PC-9 (cell line): ENCODE measurements at places on chromosomes 4 and X. TPM values are rescaled to one million over a fixed set of nuclear protein-coding genes. Genes with fewer than 3 reads are reported as not detected.

GRCh38 chrX:110964786-110965185, 131.2 kb upstream of the PAK3 start:
- no peaks in the 10 kb centered on the region for H3K36me3 ChIP-seq
- DNase-seq = no peak
- no peaks in the 10 kb centered on the region; the same call in 1 of the 2 replicates for H3K27me3 ChIP-seq
- no peak overlapping the region for H3K27ac ChIP-seq
- no peak overlapping the region for H3K4me3 ChIP-seq

- DNase-seq = no peak
- H3K27ac ChIP-seq = peak overlapping the region; percentile 59; the same call in 1 of the 2 replicates
Observed at GRCh38 chr4:70992391-70992881, 1.0 kb upstream of the DCK start.

DNA sequence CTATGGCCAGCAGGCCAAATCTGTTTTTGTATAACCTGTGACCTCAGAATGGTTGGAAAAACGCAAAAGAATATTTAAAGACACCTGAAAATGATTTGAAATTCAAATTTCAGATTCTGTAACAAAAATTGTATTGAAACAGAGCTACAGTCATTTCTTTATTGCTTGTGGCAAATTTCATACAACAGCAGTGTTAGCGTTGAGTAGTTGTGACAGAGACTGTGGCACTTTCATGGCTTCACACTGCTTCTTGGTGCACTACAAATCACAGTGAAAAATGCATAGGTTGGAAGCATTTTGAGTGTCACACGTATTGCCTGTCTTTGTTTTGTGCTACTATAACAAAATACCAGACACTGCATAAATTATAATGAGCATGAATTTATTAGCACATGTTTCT, 12.2 kb upstream of the PARM1 start:
- no peaks in the 10 kb centered on the region for H3K36me3 ChIP-seq
- H3K27ac ChIP-seq = no peak overlapping the region
- DNase-seq = no peak
- no peaks in the 10 kb centered on the region for H3K27me3 ChIP-seq
- H3K4me3 ChIP-seq = no peak overlapping the region

DNA sequence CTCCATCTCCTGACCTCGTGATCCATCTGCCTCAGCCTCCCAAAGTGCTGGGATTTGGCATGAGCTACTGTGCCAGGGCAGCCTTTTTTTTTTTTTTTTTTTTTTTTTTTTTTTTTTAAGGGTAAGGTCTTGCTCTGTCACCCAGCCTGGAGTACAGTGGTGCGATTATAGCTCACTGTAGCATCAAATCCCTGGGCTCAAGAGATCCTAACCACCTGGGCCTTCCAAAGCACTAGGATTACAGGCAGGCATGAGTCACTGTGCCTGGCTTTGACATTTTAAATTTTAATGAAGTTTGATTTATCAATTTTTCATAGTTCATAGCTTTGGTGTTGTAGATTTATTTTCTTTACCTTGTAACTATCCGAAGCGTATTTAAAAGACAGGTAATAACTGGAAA, 17.8 kb upstream of the OCIAD2 start:
- no peaks in the 10 kb centered on the region for H3K4me1 ChIP-seq
- H3K27ac ChIP-seq = no peak overlapping the region
- no peaks in the 10 kb centered on the region for H3K36me3 ChIP-seq
- DNase-seq = no peak
- H3K4me3 ChIP-seq = no peak overlapping the region

GRCh38 chr4:23874536-23874901, 15.3 kb downstream of the PPARGC1A start:
- peaks cover 41% of the 10 kb centered on the region for H3K27me3 ChIP-seq
- H3K4me3 ChIP-seq = no peak overlapping the region
- no peaks in the 10 kb centered on the region for H3K36me3 ChIP-seq
- no peaks in the 10 kb centered on the region for H3K4me1 ChIP-seq

- H3K4me3 ChIP-seq = no peak overlapping the region
- H3K27me3 ChIP-seq = peaks cover 71% of the 10 kb centered on the region
- no peak for DNase-seq
- no peaks in the 10 kb centered on the region for H3K36me3 ChIP-seq
Observed at GRCh38 chr4:1418494-1419285, 12.4 kb upstream of the NKX1-1 start.

DNA sequence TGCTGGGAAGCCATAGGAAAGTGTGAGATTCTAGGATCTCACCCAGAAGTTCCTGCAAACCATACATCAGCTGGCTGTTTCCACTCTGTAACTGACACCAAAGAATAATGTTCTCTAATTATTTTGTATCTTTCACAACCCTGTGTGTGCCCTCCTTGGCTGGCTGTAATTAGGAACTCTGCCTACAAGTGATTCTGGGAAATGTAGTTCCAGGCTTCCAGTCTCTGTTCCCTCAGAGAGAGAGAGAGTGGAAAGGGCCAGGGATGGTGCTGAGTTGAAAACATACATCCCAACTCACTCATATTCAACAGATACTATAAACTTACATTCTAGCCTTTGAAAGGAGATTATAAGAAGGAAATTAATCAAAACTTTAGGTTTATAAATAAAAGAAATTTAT, 57.5 kb upstream of the C1QTNF7 start:
- DNase-seq = no peak
- no peaks in the 10 kb centered on the region for H3K4me1 ChIP-seq
- H3K4me3 ChIP-seq = no peak overlapping the region
- H3K36me3 ChIP-seq = no peaks in the 10 kb centered on the region
- no peaks in the 10 kb centered on the region for H3K27me3 ChIP-seq

SSX4 gene
- total RNA-seq = not detected in 2 replicates

DNA sequence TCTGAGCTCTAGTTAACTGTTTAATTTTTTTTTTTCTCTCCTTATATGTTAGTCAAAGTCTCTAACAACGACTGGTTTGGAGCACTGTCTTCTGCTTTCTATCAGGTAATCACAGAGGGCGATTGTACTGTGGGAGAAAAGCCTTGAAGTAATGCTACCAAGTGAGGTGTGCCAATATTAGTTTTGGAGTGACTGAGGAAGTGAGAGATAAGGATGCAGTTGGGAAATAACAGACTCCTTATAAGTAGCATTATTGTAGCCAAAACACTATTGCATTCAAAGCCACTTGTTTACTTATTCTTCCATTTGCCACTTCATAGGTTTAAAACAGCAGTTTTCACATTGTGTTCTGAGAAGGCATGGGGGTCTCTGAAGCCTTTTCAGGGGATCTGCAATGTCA, 79.1 kb upstream of the SLC6A14 start:
- no peak overlapping the region for H3K27ac ChIP-seq
- no peak for DNase-seq
- H3K4me3 ChIP-seq = no peak overlapping the region
- H3K27me3 ChIP-seq = no peaks in the 10 kb centered on the region
- peaks cover 17% of the 10 kb centered on the region for H3K4me1 ChIP-seq

- no peaks in the 10 kb centered on the region for H3K27me3 ChIP-seq
- H3K4me1 ChIP-seq = peaks cover 17% of the 10 kb centered on the region
- no peak for DNase-seq
Observed at GRCh38 chrX:17459008-17459611, 84.1 kb downstream of the NHS start.

- no peaks in the 10 kb centered on the region for H3K4me1 ChIP-seq
- no peak overlapping the region for H3K4me3 ChIP-seq
- no peaks in the 10 kb centered on the region for H3K36me3 ChIP-seq
- H3K27me3 ChIP-seq = no peaks in the 10 kb centered on the region
- H3K27ac ChIP-seq = no peak overlapping the region
Observed at GRCh38 chrX:16524316-16524715, 125.6 kb upstream of the S100G start.

GRCh38 chr4:94127707-94128328, 79.8 kb upstream of the SMARCAD1 start:
- H3K27me3 ChIP-seq = no peaks in the 10 kb centered on the region
- H3K4me1 ChIP-seq = no peaks in the 10 kb centered on the region
- DNase-seq = no peak
- H3K27ac ChIP-seq = no peak overlapping the region

DNA sequence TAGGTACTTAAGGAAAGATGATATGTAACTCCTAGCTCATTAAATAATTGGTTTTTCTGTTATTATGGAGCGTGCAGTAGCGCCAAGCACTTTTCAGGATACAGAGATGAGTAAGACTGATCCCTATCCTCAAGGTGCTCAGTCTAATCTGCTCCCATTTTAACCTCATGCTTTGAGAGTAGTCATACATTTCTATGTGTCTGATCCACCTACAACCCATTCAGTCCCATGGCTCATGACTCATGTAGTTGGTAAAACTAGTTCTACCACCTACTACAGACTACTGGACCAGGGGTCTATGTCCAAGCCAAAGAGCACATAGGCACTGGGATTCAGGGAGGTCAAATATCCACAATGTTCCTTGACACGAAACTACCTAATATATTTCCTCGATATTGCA, 60.8 kb downstream of the TMEM154 start:
- no peaks in the 10 kb centered on the region; the same call in 1 of the 2 replicates for H3K4me1 ChIP-seq
- no peaks in the 10 kb centered on the region for H3K27me3 ChIP-seq
- peak; percentile 66 for DNase-seq
- H3K4me3 ChIP-seq = no peak overlapping the region
- H3K27ac ChIP-seq = no peak overlapping the region

DMD gene
- 21.2 and 25.3 TPM in 2 replicates for total RNA-seq

GRCh38 chrX:118383120-118383519, 37.2 kb downstream of the WDR44 start:
- no peaks in the 10 kb centered on the region for H3K27me3 ChIP-seq
- DNase-seq = no peak
- H3K36me3 ChIP-seq = no peaks in the 10 kb centered on the region

GRCh38 chr4:656436-657337, 17.4 kb downstream of the ATP5ME start:
- H3K27me3 ChIP-seq = peaks cover 34% of the 10 kb centered on the region
- no peak for DNase-seq
- H3K27ac ChIP-seq = no peak overlapping the region
- H3K4me1 ChIP-seq = no peaks in the 10 kb centered on the region
- no peaks in the 10 kb centered on the region for H3K36me3 ChIP-seq
- no peak overlapping the region for H3K4me3 ChIP-seq

GRCh38 chrX:149572743-149573142, 14.5 kb downstream of the MAGEA9B start:
- no peak overlapping the region for H3K4me3 ChIP-seq
- H3K27me3 ChIP-seq = no peaks in the 10 kb centered on the region
- H3K27ac ChIP-seq = no peak overlapping the region
- H3K4me1 ChIP-seq = peaks cover 16% of the 10 kb centered on the region
- peak; percentile 17 for DNase-seq
- no peaks in the 10 kb centered on the region for H3K36me3 ChIP-seq

DNA sequence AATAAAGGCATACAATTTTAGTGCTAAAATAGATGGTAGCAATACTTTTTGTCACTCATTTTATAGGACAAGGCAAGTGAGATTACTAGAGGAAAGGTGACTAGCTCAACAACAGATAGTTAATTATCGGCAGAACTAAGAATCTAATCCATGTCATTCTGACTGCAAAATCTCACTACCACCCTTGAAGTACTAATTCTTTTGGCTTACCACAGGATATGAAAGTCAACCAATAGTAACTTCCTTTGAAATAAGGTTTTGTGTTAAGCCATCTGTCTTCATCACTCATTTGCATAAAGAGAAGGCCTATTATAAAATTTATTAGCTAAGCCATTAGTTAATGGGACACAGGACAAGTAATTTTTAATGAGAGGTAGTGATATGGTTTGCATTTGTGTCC, 25.3 kb upstream of the ZMAT1 start:
- no peak overlapping the region for H3K4me3 ChIP-seq
- no peak overlapping the region for H3K27ac ChIP-seq
- H3K27me3 ChIP-seq = no peaks in the 10 kb centered on the region
- H3K4me1 ChIP-seq = no peaks in the 10 kb centered on the region

DNA sequence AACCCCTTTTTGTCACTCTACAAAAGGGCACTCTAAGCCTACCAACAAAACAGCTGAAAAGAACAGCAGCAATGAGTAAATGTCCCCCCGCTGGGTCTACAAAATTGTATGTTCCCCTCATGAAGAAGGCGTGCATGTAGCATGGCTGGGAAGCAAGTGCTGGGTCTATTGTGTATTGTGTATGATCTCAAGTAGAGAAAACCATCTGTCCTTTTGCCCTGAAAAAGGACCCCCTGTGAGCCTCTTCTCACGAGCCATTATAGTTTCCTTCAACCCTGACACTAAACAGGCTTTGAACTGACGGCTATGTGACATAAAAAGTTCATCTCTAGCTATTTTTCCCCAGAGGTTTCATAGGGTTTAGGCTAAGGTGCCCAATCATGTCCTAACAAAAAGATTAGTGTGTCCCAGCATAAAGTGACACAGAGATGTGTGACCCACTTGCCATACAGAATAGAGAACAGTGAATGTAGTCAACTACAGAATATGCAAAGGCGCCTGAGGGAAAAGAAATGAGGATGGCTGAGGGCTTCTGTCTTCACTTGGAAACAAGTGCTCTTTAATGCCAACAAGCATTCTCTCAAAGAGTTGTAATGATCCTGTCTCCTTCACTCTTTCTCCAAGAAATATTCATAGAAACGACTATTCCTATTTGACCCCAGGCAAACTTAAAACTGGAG, 27.3 kb downstream of the COL25A1 start:
- DNase-seq = no peak
- H3K27me3 ChIP-seq = no peaks in the 10 kb centered on the region
- H3K36me3 ChIP-seq = no peaks in the 10 kb centered on the region
- no peak overlapping the region for H3K27ac ChIP-seq
- H3K4me1 ChIP-seq = no peaks in the 10 kb centered on the region
- no peak overlapping the region for H3K4me3 ChIP-seq

DNA sequence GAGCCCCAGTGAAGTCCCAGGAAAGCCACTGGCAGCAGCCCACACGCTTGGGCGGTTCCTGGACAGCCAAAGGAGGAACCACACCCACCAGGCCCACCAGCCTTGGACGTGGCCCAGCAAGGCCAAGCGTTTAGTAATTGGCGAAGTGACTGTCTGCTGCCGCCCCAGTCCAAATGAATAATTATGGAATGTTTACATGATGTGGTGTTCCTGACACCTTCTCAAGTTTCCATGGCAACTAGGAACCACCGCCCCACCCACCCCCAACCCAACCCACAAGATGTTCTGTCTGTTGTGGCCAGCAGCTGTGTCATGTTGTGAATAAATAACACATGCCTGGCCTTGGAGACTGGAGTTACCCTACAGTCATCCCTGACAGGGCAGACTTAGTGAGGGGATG, 22.3 kb downstream of the APLN start:
- H3K27me3 ChIP-seq = no peaks in the 10 kb centered on the region
- H3K4me3 ChIP-seq = no peak overlapping the region
- H3K36me3 ChIP-seq = no peaks in the 10 kb centered on the region
- no peaks in the 10 kb centered on the region for H3K4me1 ChIP-seq
- no peak overlapping the region for H3K27ac ChIP-seq

TRMT44 gene
- total RNA-seq = 17.4 and 17.9 TPM in 2 replicates

GRCh38 chr4:15164571-15164970, 162.3 kb downstream of the CPEB2 start:
- no peaks in the 10 kb centered on the region for H3K36me3 ChIP-seq
- H3K27ac ChIP-seq = no peak overlapping the region
- H3K4me1 ChIP-seq = peaks cover 15% of the 10 kb centered on the region
- no peak overlapping the region for H3K4me3 ChIP-seq

GAGE12F gene
- total RNA-seq = not detected in 2 replicates

- H3K4me1 ChIP-seq = peaks cover 10% of the 10 kb centered on the region; the same call in 1 of the 2 replicates
- peaks cover 37% of the 10 kb centered on the region; the same call in 1 of the 2 replicates for H3K36me3 ChIP-seq
- H3K27ac ChIP-seq = no peak overlapping the region
- no peak for DNase-seq
Observed at GRCh38 chr4:24564488-24564887, 19.9 kb downstream of the DHX15 start.
